ENCODE measurements at places on chromosomes 4 and X. TPM values are rescaled to one million over a fixed set of nuclear protein-coding genes. Genes with fewer than 3 reads are reported as not detected.

Gene ZFP42
- 1.2 TPM for total RNA-seq

Gene GASK1B
- total RNA-seq: 42.5 TPM

Gene CLDN2
- 2.9 TPM for total RNA-seq

Gene HAUS7
- total RNA-seq: 36.9 TPM

Gene PRR27
- not detected for total RNA-seq

Data from Caco-2 (cell line).